ENCODE measurements at places on chromosomes 3 and 15. TPM values are rescaled to one million over a fixed set of nuclear protein-coding genes. Genes with fewer than 3 reads are reported as not detected.

The TASOR gene
- total RNA-seq = 58.8 TPM

The GPR160 gene
- 1.0 TPM for total RNA-seq

The WDR72 gene
- 0.07 TPM for total RNA-seq

The LNP1 gene
- total RNA-seq = 1.4 TPM

The HTR3E gene
- total RNA-seq = not detected

The CADPS gene
- 0.14 TPM for total RNA-seq

The KBTBD8 gene
- total RNA-seq = 4.1 TPM

The NANOGP8 gene
- total RNA-seq = not detected

The NOX5 gene
- under 0.01 TPM for total RNA-seq

The ARHGAP31 gene
- total RNA-seq = 0.85 TPM

The ZNF35 gene
- 20.2 TPM for total RNA-seq

The ZNF660 gene
- total RNA-seq = 0.34 TPM

The C2CD4A gene
- total RNA-seq = 3.0 TPM

The ZNF501 gene
- total RNA-seq = 8.2 TPM

The PLXNB1 gene
- 49.9 TPM for total RNA-seq

The CP gene
- total RNA-seq = not detected

The NRROS gene
- total RNA-seq = 0.07 TPM

The SLC2A2 gene
- total RNA-seq = not detected

The LTK gene
- under 0.01 TPM for total RNA-seq

The ADAMTS17 gene
- total RNA-seq = 1.0 TPM

The SH2D7 gene
- total RNA-seq = not detected

The SEMA6D gene
- 1.0 TPM for total RNA-seq

The SPESP1 gene
- total RNA-seq = 4.9 TPM

The MED12L gene
- total RNA-seq = 0.14 TPM

The CAND2 gene
- total RNA-seq = 4.3 TPM

The RBP2 gene
- total RNA-seq = not detected

The MINAR1 gene
- total RNA-seq = 0.34 TPM

The CX3CR1 gene
- not detected for total RNA-seq

The ZMAT3 gene
- 28.0 TPM for total RNA-seq

The NRG4 gene
- 0.85 TPM for total RNA-seq

The LMOD3 gene
- not detected for total RNA-seq

The KNG1 gene
- total RNA-seq = not detected

The IL17RE gene
- total RNA-seq = 1.4 TPM

The LEKR1 gene
- 0.68 TPM for total RNA-seq

The TMCO5A gene
- total RNA-seq = not detected

The GOLGA6L10 gene
- total RNA-seq = 1.4 TPM

The ZNF620 gene
- total RNA-seq = 1.7 TPM

The PLIN1 gene
- total RNA-seq = 0.34 TPM

The SHC4 gene
- total RNA-seq = under 0.01 TPM

Measured in nasal cavity respiratory epithelium epithelial cell of viscerocranial mucosa (primary cell).